ENCODE measurements at places on chromosomes 12 and 14.

DNA sequence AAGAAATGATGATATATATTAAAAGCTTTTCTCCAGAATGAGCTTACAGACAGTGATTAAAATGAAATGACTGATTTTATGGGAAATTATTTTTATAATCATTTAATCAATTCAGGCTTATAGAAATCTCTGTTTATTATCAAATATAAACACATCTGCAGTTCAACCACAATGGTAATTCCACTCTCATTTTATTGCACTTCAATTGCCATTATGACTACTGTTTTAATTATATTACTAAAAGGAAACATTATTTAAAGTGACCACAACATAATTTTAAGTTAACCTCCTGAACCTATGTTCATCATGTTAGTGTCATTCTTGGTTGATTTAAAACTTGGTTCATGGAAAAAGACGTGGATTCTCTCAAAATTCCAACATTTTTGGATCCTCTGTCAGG lies 536.3 kb downstream of the SLC6A15 start:
- no peak for DNase-seq

DNA sequence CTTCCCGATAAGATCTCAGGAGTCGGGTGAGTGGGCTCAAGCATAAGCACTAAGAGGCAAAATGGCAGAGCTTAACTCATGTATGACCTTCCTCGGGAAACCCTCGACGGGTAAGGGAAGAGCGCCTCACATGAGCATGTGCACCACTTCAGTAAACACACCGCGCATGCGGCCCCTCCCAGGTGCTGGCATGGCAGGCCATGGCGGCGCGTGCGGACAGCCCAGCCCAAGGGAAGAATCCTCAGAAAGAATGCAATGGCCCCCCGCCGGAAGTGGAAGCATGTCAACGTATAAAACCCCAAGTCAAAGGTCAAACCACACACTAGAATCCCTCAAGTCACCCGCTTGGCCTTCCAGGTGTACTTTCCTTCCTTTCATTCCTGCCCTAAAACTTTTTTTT lies 6.6 kb upstream of the TNFAIP2 start:
- no peak for DNase-seq

DNA sequence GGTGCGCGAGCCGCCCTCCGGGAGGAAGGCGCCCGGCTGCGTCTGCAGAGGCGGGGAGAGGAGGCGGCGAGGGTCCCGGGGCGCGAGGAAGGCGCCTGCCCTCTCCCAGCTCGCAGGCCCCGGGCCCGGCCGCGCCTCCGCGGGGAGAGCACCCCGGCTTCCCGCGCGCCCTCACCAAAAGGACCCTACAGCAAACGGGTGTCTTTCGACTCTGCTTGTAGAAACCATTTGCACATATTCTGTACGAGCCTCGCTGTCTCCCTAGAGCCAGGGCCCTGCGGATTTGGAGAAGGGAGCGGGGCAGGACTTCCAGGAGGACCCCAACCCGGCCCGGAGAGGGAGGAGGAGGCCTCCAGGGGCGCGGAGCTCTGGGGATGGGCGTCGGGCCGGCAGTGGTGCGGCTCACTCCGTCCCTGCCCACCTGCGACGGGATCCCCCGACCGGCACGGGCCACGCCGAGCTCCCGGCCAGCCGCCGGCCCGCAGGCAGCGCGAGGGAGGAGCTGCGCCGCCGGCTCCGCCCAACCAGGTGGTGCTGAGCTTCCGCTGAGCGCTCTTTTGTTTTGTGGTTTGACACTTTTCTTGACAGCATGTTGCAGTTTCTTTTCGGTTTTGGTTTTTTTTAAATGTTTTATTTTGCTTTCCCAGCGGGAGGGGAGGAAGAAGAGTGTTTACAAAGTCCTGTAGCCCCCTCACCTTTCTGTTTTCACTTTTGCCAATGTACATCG lies 103.3 kb upstream of the FKBP4 start:
- DNase-seq, result no peak

DNA sequence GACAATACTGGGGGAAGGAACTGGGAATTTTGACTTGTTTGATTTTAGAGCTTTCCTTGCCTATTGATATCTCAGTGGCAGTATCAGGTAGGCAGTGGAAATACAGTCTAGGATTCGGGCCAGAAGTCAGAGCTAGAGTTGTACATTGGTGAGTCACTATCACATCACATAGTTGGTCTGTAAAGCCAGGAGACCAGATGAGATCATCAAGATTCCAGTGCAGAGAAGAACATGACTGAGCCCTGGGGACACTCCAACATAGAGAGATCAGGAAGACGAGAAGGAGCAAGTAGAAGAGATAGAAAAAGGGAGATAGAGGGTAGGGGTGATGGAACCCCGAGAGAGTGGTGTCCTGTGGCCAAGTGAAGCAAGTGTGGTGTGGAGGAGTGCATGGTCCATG lies 46.6 kb upstream of the NR1H4 start:
- DNase-seq, result no peak

GRCh38 chr12:20189767-20190166 lies 178.6 kb upstream of the PDE3A start:
- DNase-seq, result peak; percentile 79

Data from SK-N-DZ (cell line).